Stimulated activated CD8-positive, alpha-beta memory T cell treated with anti-CD3 and anti-CD28 coated beads, Interleukin-15, amount 100 ng/mL, for 1 hour (primary cell): ENCODE measurements at places on chromosomes 7 and 10.

DNA sequence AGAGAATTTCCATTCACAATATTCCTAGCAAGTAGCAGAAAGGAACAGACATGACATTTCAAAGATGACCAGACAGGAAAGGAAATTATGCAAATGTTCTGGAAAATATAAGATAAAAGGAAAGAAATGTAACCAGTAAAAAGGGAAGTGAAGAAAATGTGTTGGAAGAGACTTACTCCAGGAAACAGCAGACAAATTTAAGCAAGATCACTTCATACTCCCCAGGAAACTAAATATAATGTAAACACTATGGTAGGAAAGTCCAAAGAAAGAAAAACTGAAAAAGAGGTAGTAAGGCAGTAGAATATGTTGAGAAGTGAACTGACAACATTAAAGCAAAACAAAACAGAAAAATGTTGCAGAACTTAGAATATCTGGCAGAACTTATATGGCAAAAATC, 6.4 kb upstream of the ST8SIA6 start:
- no peak for DNase-seq

DNA sequence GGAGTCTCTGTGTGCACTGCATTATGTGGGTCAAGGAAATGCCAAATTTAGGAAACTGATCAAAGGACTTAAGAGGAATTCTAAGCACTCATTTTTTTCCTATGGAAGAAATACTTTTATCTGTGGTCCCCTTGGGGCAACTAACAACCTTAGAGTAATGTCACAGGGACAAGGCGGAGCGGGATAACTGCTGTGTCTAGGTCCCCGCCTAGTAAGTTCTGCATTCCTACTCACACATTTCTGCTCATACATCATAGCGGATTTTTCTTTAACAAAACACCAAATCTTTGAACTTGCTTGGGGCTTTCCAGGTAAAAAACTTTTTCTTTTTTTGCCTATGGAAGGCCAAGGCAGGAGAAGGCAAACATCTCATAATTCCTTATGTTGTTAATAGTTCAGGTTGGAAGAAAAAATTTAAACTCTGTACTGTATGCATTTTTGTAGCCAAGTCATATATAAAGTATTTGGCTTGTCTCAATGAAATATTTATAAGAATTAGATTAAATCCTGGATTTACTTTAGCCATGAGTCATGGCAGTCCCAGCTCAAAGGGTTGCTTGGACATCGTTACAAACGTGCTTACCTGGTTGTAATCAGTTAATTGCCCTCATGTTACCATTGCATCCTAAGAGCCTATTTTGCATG, 285.0 kb downstream of the PHTF2 start:
- DNase-seq = no peak

GRCh38 chr7:23356726-23357125, 57.6 kb downstream of the MALSU1 start:
- no peak for DNase-seq

GRCh38 chr7:122412441-122412840, 107.9 kb upstream of the FEZF1 start:
- no peak for DNase-seq

DNA sequence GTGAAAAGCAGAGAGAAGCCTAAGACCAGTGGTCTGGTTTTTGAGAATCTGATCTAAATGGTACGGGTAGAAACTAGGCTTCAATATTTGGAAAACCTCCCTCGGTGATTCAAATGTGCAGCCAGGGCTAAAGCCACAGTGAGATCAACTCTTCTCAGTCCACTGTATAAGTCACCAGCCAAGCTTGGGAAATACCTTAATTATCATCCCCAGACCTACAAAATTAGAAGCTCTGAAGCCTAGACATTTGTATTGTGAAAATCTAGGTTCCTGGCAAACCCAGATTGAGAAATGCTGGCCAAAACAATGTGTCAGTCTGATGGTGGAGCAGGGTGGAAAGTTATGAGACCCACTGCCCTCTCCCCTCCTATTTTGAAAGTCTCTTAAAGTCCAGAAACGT, 131.7 kb downstream of the DGKI start:
- DNase-seq = no peak
